ENCODE measurements at places on chromosomes 6 and 20.

DNA sequence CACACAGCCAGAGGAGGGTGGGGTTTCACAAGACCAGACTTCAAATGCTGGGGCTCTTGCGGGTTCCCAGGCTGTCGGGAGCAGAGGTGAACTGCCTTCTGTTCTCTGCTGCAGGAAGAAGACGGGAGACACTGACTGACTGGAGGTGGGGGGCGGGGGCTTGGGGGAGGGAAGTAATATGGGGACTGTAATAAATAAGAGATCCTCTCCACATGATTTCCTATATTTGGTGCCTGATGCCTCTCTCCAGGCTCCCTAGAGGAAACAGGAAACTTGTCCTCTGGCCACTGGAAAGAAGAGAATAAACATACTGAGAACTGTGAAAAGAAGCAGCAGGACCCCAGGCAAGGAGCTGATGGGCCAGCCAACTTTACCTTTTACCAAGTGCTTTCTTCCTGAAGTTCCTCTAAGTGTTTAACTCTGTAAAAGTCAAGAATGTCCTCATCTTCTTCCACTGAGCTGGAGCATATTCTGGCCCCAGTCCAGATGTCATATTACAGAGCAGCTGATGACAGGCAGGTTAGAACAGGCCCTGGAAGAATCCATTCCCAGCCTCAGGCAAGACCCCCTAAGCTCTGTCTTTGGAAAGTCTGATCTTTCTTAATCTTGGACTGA is 33.2 kb upstream of the ADGRF5 start:
- no peak for DNase-seq

DNA sequence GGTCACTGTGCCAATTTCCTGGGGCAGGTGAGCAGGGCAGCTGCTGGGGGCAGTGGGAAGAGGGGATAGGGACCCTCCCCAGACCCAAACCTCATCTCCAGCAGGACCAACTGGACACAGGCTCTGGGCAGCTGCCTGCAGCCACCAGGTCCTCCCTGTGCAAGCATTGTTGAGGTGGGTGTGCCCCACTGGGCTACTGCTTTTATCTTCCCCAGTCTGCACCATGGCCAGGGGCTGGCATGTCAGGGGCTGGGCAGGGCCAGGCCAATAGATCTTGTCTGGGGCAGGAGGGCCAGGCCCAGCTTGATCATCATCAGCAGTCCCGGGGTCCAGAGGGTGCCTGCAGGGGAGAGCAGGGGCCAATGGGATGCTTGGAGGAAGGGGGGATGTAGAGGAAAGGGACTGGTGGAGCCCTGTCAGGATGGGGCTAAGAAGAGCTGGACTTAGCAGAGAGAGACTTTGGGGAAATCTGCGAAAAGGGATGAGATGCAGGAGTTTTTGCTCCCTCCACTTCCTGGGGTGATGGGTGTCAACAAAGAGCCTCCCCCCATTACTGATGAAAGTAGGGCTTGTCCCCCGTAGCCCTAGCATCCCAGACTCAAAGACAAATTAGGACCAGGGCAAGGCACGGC is 5.7 kb downstream of the EBF4 start:
- DNase-seq, result no peak

DNA sequence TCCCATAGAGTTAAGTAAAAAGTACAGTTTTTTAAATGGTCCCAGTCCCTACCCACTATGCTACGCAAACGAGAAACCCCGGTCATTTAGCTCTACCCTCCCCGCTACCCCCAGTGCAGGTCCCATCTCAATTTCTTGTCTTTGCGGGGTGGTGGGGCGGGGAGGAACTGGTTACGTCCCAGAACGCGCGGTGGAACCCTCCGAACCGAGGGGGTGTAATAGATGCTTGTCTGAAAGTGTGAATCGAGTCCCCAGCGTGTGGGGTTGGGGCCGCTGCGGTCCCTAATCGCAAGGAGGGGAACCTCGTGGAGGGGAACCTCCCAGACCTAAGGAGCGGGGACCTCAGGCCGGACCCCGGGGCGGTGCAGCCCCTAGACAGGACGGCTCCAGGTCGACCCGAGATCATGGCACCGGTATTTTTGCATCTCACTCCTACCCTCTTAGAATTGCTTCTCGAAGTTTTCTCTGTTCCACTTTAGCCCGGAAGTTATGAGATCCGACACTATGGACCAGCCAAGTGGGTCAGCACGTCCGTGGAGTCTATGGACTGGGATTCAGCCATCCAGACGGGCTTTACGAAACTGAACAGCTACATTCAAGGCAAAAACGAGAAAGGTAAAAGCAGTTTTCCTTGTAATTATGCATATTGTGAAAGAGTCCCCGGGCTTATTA is 779 bp downstream of the HEBP2 start:
- DNase-seq, result no peak

DNA sequence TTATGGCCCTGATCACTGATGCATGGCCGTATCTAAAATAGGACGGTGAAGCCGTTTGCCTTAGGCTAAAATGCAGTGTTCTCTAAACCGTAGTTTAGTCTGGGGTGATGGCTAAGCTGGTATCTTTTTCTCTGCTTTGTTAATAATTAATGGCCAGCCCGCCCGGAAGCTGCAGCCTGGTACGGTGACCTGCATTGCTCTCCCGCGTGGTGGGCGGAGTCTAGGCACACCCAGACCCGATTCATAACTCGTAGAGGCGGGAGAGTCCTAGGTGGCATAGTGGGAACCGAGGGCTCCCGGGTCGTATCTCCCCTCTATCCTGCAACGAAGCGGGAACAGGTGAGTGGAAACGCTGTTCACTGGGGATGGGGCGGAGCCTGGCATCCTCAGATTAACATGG is 5.5 kb downstream of the CDH4 start:
- no peak for DNase-seq

DNA sequence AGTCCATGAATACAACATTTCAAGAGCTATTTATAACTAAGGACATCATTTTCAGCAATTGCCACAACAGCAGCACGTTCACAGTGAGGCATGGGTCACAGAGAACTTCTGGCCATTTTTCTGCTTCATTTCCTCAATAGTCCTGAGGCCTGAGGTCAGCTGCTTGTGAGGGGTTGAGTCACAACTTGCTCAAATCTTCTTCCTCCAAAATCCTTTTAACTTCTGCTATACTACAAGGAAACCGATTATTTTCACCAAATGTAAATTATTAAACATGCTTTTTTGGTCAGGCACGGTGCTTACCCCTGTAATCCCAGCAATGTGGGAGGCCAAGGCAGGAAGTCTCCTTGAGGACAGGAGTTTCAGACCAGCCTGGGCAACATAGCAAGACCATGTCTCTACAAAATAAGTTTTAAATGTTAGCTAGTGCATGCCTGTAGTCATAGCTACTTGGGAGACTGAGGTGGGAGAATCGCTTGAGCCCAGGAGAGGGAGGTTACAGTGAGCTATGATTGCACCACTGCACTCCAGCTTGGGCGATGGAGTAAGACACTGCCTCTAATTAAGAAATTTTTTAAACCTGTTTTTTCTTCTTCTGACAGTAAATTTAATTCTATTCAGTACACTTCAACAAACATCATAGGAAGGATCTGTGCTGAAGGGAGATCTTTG is 11.1 kb upstream of the SLC16A10 start:
- no peak for DNase-seq

DNA sequence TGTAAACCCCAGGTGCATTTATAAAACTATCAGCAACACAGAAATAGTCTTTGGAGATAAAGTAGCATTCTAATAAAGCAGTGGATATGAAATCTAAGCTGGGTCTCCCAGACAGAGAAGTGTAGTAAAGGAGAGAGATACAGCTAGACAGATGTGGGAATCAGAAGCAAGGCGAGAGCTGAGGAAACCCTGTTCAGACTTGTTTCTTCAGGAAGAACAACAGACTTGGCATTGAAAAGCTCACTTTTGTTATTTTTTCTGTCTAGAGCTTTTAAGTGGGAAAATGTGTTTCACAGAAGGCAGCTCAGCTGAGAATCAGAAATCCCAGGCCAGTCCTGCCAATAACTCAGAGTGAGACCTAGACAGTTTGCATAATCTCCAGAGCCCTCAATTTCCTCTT is 52.9 kb downstream of the SLC35B3 start:
- DNase-seq, result no peak

- DNase-seq, result no peak
Observed at GRCh38 chr20:39326050-39326449, 363.9 kb downstream of the DHX35 start.

- no peak for DNase-seq
Observed at GRCh38 chr6:156890627-156891314, 113.6 kb downstream of the ARID1B start.

DNA sequence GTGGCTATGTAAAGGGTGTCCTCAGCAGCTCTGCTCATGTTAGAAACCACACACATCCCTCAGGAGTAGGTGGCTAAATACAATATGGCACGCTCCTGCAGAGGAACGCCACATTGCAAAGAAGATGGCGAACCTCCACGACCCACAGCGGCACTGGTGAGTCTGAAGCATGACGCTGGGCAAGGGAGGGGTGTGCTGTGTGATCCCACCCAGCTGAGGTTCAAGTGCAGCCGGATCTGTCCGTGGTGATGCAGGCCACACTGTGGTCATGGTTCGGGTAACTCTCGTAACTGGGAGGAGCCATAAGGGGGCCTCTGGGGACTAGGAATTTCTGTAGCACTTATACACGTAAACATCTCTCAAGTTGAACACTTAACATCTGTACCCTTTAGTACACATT is 23.4 kb upstream of the APMAP start:
- no peak for DNase-seq

- DNase-seq, result no peak
Observed at GRCh38 chr6:71489736-71490135, 201.1 kb downstream of the OGFRL1 start.

DNA sequence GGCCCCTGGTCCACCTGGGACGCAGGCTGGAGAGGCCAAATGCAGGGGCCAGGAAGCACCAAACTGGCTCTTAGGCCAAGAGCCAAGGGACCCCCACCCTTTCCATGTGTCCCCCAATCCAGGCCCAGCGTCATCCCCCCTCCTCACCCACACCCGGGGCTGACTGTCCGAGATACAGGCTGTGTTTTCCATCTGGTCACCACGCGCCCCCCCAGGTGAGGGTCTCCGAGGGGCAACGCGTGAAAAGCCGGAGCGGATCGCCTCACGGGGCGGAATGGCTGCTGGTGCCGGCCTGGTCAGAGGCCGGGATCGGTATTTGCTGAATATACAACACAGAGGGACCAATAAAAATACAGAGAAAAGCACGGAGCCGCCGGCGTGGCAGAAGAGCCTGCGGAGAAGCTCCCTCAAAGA is 5.2 kb upstream of the ABHD16B start:
- no peak for DNase-seq

DNA sequence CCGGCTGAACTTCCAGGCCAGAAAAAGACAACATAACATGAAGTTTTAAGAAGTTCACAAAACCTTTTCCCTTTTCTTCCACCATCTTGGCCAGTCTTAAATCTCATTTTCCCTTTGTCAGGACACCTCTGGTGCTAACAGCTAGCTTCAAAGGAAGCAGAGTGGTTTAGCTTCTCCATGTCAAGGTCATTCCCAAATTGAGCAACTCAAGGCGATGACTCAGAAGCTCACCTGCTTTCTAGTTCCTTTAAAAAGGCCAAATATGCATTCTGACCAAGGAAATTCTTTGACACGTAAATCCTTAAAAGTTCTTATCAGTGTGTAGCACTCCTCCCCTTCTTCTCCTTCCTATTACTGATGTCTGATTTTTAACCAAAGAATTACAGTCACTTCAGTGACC is 69.6 kb upstream of the VGLL2 start:
- no peak for DNase-seq

DNA sequence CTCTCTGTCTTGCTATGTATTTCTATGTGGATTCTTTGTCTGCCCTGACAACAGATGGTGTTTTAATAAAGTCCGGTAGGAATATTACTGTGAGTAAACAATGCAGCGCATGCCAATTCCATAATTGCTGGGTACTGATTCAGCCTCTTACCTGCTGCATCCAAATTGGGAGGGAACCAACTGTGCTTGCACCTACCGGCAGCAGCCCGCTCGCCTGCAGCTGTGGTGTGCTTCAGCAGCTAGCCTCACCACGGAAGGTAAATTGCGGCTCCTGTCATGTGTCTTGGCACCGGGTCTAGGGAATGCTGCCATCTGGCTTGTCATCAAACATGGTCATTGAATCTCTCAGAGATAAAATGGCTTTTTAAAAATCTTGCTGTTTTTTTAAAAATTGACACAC is 704.8 kb upstream of the SLC35B3 start:
- no peak for DNase-seq

DNA sequence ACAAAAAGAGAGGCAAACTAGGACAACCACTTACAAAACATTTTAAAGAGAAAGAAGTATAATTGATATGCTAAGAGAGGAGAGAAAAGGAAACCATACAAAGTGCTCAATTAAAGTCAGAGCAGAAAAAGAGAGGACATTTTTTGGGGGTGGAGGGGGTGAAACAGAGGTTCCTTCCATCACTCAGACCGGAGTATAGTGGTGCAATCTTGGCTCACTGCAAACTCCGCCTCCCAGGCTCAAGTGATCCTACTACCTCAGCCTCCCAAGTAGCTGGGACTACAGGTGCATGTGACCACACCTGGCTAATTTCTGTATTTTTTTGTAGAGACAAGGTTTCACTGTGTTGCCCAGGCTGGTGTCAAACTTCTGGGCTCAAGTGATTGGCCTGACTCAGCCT is 9.4 kb downstream of the WASF1 start:
- no peak for DNase-seq

DNA sequence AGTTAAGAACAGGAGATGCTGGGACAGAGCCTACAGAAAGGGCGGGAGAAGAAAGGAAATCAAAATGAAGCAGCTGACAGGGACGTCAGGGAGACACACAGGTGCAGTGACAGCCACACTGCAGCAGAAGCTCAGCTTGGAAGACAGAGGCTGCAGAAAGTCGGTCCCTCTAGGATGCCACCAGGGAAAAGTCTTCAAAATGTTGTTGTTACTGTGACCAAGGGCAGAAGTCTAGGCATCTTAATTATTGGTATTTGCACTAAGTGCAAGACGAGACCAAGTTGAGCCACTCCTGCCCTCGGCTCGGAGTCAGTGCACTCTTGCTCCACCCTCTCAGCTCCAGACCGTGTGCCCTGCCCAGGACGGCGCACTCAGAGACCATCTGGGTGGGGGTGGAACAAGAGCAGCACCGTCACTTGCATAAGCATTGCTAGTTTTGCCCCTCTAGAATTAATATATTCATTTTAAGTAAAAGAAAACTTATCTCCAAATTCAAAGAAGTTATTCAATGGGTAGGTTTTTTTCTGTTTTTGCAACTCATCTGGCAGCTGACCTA is 2.6 kb downstream of the PRR18 start:
- no peak for DNase-seq

DNA sequence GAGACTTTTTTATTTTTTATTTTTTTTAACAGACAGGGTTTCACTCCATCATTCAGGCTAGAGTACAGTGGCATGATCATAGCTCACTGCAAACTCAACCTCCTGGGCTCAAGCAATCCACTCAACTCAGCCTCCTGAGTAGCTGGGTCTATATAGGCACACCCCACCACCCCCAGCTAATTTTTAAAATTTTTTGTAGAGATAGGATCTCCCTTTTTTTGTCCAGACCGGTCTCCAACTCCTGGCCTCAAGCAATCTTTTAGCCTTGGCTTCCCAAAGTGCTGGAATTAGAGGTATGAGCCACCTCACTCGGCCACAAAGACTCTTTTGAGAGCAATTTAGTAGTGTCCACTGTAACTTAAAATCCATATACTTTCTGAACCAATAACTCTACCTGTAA is 103.3 kb upstream of the DST start:
- no peak for DNase-seq

GRCh38 chr20:1563598-1563997 is 6.1 kb upstream of the SIRPD start:
- DNase-seq, result no peak

- DNase-seq, result no peak
Observed at GRCh38 chr20:23668477-23668951, 20.3 kb downstream of the CST4 start.

GRCh38 chr6:7896465-7896987 is 14.1 kb downstream of the TXNDC5 start:
- no peak for DNase-seq

GRCh38 chr20:60695226-60696000 is 556.6 kb upstream of the CDH4 start:
- DNase-seq, result no peak

Data from activated CD8-positive, alpha-beta memory T cell treated with anti-CD3 and anti-CD28 coated beads for 4 hours (primary cell).